ENCODE measurements at places on chromosomes 6 and 20.
A peak's percentile ranks its signal among the peaks of the same experiment; 100 is the strongest.

- no peak for DNase-seq
These were observed 57.3 kb upstream of the MLIP start for GRCh38 chr6:54053881-54054391.

DNA sequence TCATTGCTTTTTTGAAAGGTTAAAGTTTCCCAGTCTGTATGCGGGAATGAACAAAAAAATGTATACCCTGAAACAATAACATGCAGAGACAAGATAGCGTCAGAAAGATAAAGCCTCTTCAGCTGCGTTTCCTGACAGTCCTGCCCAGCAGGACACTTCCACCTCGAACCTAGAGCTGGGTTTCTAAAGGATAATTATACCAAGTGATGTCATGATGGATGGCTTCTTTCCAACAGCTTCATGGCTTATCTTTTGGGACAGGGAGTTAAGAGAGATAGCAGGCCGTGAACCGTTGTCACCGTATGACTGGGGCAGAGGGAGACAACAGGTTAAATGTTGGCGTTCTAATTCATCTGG, 267.6 kb upstream of the SGK1 start:
- DNase-seq, result peak; percentile 81

DNA sequence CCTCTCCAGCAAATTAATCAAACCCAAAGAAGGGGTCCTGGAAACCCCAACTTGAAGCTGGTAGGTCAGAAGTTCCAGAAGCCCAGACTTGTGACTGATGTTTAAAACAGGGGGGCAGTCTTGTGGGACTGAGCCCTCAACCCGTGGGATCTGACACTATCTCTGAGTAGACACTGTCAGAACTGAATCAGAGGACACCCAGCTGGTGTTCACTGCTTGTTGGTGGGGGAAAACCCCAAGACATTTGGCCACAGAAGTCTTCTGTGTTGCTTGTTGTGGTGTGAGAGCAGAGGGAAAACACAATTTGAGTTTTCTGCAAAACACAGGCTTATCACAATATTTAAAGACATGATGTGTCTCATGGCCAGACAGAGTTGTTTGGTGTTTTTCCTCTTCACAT, 29.9 kb downstream of the KIF13A start:
- no peak for DNase-seq

GRCh38 chr20:6070829-6071695, 17.2 kb upstream of the LRRN4 start:
- no peak for DNase-seq

DNA sequence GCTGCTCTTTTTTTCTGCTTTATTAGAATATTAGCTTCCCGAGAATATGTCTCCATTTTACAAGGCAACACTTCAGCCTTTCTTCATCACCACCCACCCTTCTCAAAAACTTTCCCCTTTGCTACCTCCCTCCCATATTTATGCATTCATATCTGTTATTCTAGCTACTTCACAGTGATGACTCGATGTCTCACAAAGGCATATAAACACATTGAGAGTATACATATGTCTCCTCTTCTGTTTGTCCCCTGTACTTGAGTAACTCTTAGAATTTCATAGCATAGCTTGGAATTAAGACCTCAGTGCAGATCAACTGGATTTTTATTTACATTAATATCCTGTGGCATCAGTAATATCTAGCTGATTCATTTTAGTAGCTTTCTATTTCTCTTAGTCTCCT, 6.5 kb downstream of the RNF144B start:
- DNase-seq, result no peak

DNA sequence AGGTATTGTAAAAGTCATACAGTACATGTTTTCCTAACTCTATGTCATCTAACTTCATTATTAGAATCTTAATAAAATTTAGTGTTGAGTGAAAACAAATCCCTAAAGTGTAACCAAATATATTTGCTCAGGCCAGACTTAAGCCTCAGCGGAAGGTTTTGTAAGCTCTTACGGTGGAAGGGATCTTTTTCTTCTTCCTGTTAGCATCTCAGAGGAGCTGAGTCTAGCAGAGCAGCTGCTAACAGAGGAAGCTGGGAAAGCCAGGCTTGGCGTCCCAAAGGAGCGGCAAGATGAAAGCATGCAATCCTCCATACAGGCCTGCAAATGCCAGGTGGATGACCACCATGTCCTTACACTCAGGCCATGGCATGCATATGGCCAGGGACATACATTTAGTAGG, 72.4 kb downstream of the ADTRP start:
- no peak for DNase-seq

DNA sequence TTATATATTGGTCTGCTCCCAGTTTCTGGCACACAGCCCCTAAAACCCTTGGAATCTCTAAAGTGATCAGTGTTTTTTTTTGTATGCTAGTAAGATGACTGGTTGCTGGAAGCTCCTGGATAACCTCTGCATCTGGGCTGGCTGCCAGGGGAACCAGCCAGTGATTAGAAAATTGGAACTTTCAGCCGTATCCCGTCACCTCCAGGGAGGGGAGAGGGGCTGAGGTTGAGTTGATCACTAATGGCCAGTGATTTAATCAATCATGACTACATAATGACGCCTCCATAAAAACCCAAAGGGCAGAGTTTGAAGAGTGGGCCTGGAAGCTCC, 48.0 kb upstream of the NOP56 start:
- DNase-seq, result no peak

DNA sequence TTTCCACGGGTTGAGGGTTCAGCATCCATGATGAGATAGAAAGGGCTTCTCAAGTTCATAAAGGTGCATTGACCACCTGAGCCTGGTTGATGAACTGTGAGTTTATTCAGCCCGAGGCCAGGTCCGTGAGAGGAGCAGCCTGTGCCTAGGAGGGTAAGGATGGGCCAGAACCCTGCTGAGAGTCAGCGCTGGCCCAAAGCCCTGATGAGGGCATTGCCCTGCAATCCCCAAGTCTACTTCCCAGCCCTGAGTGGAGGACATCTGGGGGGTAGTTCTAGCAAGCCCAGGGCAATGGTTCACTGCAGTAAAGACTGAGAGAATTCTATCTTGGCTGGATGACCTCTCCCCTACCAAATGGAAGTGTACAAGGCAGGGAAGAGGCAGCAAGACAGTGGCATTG, 123.3 kb upstream of the NXT1 start:
- no peak for DNase-seq

GRCh38 chr20:2379511-2380229, 1.0 kb upstream of the TGM6 start:
- no peak for DNase-seq

DNA sequence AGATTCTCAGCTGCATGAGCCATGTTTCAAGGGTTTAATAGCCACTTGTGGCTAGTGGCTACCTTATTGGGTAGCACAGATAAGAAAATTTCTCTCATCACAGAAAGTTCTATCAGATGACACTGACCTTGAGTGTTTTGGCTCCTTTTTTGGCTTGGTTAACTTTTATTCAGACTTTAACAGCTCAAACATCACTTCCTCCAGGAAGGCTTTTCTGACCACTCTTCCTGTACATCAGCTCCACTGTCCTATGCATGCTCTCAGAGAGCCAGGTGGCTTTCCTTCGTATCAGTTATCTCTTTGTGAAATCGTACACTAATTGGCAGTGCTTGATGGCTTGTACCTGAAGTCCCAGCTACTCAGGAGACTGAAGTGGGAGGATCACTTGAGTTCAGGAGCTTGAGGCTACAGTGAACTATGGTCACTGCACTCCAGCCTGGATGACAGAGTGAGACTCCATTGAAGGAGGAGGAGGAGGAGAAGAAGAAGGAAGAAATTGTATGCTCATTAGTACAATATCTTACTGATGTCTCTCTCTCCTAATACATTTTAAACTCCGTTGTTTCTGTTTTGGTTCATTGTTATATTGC, 10.7 kb downstream of the MAFB start:
- DNase-seq, result no peak

DNA sequence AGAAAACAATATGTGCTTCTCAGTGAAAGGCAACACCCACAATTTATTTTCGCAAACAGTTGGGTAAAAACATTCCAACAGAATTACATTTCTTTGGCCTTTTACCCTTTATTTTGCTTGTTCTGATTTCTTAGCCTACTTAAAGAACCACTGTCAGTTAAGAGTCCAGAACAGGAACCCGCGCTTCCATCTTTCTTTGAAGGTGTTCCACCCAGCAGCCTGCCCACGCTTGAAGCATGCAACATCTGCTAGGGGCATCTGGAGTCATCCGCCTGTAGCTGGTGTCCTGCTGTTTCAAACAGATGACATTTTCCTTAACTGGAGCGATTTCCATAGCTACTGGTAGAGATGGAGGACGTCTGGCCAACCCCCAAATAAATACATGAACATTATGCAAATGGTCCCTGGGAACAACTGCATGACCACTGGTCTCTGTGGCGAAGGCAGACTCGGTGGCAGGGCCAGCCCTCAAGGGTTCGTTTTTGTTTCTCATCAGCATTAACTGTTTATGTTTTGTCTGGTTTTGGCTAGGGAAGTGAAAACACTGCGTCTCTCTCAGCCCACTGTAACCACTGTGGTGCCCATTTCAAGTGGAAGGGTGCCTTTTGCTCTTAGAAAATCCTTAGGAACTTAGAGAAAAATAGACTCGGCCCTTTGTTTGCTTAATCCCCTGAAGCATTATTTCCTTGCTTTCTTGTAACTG, 51.6 kb downstream of the LAMA4 start:
- DNase-seq, result no peak

Data from DMS153 (cell line).